T-cell (primary cell): ENCODE measurements at places on chromosomes 16 and 17. TPM values are rescaled to one million over a fixed set of nuclear protein-coding genes. Genes with fewer than 3 reads are reported as not detected.

ZP2 gene
- not detected for total RNA-seq

ZC3H7A gene
- 87.7 TPM for total RNA-seq

KCNJ12 gene
- 0.14 TPM for total RNA-seq

FOXF1 gene
- total RNA-seq, result not detected

AOC2 gene
- 2.2 TPM for total RNA-seq

ZNF287 gene
- total RNA-seq, result 14.3 TPM

SPATA32 gene
- total RNA-seq, result 0.44 TPM

CTRL gene
- total RNA-seq, result 13.2 TPM

DNA sequence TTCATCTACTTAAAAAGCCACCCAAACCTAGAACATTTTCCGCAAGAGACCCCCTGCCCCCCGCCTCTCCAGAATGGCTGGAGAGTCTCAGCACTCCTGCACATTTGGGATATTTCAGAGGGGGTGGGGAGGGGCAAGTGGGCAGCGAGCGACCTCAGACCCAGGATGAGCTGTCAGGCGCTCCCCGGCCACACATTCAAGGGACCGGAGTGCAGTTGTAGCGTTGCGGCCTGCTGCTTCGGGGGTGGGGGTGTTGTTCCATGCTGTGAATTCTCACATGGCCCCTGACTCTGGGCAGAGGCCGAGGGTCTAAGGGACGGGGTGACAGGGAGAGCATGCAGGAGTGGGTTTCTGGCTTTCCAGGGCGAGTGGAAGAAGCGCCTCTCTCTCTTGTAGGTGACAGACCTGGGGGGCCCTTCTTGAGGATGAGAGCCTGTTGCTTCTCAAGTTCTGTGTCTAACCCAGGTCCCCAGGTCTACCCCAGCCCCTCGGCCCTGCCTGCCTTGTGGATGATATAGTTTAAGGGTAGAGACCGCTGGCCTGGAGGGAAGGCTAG lies 231.2 kb downstream of the SEC14L1 start:
- DNase-seq, result no peak

GRCh38 chr16:3954411-3954921 lies 74.0 kb upstream of the CREBBP start:
- DNase-seq, result no peak

- no peak for DNase-seq
Observed at GRCh38 chr17:48722201-48722907, at the start of gene PRAC1. Gene PRAC1, minus strand, starts transcription at chr17:48722518. Its CDS starts 126 bp downstream, at chr17:48722392.

DNA sequence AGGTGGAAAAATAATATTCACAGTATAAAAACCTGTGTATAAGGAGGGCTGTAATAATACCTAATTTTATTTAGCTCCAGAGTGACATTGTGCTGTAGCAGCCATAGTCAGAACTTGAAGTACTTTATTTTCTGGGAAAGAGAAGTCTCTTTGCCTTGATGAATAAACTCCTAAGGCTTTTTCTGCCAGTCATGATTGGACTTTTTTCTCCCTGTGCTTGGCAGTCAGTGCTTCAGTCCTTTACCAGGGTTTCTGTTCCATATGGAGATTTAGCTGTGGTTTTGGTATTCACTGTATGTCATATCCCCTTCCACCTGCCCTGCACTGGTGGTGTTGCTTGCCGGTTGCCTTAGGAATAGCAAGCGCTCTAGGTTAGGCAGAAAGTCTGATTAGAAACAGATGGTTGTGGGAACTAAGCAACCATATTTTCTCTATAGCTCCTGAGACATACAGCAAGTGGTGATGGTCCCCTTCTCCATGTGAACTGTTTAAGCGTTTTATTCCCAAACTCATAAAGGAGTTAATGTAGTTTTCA lies 24.7 kb downstream of the DDX42 start:
- DNase-seq, result no peak

GRCh38 chr17:15112846-15113617 lies 152.1 kb downstream of the PMP22 start:
- no peak for DNase-seq

DNA sequence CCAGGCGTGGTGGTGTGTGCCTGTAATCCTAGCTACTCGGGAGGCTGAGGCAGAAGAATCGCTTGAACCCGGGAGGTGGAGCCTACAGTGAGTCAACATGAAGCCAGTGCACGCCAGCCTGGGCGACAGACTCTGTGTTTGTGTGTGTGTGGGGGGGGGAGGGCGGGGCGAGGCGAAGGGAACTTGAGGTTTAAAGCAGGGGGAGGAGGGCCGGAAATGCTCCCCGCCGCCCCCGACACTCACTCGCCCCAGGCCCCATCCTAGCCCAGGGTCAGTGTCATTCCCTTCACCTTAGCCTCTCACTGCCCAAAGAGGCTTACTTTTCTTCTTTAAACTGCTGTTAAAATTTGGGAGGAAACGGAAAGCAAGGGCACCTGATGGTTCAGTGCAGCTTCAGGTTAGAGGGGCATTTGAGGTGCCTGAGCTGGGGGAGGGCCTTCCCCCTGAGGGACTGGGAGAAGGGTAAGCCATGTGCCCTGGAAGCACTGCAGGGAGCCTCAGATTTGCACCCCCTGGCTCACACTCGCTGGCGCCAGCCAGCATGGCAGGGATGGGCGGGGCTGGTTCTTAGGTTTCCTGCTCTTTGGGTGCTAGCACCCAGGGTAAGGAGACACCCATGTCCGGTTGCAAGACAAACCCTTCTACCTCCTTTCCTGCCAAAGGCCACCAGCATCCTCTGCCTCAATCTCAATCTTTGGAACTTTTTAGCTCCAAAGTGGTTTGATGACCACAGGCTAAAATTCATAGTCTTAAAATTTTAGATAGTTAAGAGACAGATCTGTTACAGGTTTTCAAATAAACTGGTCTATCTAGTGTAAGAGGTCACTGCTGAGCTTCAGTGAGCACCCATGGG lies 2.2 kb upstream of the LIMD2 start:
- DNase-seq, result peak; percentile 69

- peak; percentile 88 for DNase-seq
Observed at GRCh38 chr16:57023541-57024249, 34.3 kb downstream of the NLRC5 start.

DNA sequence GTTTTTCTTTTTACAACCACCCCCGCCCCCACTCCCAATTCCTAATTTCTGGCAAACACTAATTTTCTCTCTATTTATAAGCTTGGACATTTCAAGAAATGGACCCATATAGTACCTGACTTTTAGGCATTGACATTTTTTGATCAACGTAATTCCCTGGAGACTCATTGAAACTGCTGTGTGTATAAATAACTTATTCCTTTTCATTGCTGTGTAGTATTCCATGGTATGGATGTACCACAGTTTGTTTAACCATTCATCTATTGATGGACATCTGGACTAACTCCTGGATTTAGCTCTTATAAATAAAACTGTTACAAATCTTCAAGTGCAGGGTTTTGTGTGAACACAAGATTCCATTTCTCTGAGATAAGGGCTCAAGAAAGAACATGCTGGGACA lies 47.1 kb upstream of the RBFOX1 start:
- no peak for DNase-seq

GRCh38 chr16:68636818-68637217 lies 8.3 kb upstream of the CDH3 start:
- no peak for DNase-seq

DNA sequence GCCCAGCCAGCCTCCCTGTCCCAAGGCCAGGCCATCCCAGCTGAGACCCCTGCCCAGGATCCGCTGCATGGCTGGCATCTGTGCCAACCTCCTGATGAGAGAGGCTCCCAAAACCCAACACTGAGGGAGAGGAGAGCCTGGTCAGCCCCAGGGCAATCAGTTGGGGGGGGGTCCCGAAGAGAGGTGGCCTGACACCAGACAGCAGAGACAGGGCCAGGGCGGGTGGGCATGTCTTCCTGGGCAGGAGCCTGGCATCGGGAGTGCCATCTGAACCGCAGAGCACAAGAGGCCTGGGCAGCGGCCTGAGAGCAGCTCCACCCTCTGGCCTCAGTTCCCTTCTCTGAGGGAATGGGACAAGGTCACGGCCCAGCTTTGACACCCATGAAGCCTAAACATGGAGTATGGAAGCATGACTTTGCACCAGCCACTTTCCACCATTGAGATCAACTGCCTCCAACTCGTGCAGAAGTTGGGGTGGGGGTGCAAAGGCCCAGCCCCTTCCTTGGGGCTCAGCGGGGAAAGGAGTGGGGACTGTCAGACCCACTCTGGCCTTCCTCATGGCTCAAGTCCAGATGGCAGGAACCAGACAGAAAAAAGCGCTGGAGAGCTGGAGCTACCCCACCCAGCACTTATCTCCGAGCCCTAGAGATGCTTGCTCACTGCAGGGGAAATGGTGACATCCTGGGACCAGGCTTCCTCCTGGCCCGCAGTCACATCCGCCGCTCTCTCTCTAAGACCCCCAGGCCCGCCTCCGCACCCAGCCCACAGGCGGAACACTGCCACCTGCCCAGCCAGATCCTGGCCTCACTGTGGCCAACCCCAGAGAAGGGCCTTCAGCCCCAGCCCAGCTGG lies 9.7 kb downstream of the RHBDF2 start:
- no peak for DNase-seq

- DNase-seq, result no peak
Observed at GRCh38 chr17:76138234-76138895, 2.7 kb downstream of the FOXJ1 start.

- DNase-seq, result no peak
Observed at GRCh38 chr17:55490376-55490775, 20.9 kb downstream of the SMIM36 start.

GRCh38 chr17:50218771-50219315 lies 17.4 kb upstream of the COL1A1 start:
- no peak for DNase-seq

DNA sequence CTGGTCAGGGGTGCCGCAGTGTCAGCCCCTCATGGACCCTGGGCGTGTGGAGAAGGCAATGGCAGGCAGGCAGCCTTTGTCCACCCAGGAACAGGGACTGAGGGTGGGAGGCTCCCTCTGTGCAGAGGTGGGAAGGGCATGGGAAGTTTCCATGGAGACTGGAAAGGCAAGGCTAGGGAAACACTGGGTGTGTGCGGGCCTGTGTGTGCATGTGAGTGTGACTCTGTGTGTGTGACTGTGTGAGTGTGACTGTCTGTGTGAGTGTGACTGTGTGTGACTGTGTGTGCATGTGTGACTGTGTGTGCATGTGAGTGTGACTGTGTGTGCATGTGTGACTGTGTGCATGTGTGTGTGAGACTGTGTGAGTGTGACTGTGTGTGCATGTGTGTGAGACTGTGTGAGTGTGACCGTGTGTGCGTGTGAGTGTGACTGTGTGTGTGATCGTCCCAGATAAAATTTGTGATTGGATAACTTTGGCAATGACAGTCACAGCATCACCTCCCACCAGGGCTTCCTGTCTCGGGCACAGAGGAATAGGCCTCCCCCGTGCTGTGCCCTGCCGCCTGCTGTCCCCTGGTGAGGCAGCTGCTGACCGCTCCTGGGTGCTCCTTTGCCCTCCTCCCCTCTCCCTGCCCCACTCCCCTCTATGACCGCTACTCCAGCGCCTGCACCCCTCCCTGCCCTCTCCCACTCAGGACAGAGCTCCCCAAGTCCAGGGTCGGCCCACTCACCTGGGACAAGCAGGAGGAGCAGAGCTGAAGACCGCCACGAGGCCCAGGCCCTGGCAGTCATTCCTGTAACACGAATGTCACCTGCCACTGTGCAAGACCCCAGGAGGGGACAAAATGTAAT lies 698 bp downstream of the CD300C start:
- DNase-seq, result no peak

- DNase-seq, result no peak
Observed at GRCh38 chr17:38994026-38994425, 26.8 kb upstream of the FBXO47 start.

DNA sequence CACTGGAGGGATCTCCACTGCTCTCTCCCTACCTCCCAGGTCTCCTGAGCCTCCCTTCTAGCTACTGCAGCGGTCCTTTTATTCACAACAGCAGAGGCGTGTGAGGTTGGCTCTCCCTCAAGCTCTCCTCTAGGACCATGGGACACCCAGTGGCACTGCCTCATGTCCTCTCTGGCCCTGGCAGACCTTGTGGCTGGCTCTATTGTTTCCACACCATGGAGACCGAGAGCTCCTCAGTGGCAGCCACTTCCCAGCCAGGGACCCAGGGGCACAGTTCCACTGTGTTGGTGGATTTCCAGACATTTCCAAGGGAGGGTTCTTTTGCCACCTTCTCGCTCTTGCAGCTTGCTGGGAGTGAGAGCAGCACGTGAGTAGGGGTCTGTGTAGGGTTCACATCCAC lies 204.9 kb downstream of the AXIN2 start:
- no peak for DNase-seq

DNA sequence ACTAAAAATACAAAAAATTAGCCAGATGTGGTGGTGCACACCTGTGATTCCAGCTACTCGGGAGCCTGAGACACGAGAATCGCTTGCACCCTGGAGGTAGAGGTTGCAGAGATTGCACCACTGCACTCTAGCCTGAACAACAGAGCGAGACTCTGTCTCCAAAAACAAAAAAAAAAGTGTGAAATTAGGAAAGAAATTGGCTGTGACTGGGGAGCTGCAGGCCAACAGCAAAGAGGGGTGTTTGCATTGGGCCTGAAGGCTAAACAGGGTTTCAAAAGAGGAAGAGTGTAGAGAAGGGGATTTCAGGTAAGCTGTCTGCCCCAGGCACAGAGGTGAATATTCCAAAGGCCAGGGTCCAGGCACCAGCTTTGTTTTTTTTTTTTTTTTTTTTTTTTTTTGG lies 9.4 kb downstream of the BMERB1 start:
- DNase-seq, result no peak

DNA sequence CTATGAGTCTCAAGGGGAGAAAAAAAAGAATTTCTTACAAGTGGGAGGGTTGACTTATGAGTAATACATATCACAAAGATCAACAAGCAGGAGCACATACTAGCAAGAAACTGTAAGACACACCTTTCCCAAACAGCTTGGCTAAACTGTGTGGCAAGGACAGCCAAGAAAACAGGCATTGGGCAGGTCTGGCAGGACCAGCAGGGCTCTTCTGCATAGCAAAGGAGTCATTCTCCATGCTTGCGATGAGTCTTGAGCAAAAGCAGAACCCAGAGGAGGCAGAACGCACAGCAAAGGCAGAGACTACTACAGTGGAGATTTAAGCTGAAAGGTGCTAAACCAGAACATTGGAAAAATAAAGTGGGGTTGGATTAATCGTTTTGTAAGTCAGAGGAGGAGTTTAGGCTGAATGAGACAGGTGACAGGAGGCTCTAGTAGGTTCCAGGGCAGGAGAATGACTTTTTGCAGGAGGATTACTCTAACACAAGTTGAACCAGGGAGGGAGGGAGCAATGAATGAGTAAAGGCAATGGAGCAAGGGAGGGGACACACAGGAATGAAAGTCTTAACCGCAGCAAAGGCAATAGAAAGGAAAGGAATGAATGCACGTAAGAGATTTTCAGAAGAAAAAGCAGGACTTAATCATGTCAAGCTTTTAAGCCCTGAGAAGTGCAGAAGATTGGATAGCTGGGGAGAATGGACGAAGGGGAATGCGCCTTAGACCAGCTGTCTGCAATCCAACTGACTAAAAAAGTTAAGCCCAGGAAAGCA lies 2.7 kb downstream of the N4BP1 start:
- no peak for DNase-seq

GRCh38 chr16:7691533-7691932 lies 358.9 kb downstream of the RBFOX1 start:
- DNase-seq, result no peak

- no peak for DNase-seq
Observed at GRCh38 chr16:79247386-79247785, 353.2 kb downstream of the MAF start.
